Ecto neural progenitor cell (in vitro differentiated cells): ENCODE measurements at places on chromosomes 2 and 18.

DNA sequence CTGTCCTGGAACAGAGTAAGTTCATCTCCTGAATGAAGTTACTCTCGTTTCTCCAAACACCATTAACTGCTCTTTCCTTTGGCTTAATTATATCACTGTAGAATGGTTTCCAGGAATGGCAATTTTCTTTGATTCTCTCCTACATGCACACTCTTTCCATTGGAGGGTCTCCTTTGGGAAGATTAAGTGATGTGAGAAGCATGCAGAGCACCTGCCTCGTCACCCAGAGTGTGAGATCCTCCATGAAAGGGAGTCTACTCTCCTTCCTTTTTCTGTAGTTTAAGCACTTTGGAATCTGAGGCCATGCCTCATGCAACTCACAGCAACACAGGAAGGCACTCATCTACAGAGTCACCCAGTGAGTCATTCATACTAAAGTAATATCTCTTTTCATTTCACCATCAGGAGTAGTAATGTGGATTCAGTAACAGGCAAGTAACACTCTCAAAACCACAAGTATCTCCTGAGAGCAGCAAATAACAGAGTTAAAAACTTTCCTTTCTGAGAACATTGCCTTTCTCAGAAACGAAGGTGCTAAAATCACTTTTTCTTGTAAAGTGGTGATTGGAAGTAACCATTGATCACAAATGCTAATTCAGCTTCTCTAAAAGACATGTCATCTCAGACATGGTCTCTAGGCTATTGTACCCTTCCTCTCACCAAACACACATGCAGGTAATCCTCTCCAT, 52.8 kb upstream of the IL1RL1 start:
- DNase-seq: no peak

GRCh38 chr18:10290638-10291235, 163.7 kb upstream of the APCDD1 start:
- DNase-seq: no peak

DNA sequence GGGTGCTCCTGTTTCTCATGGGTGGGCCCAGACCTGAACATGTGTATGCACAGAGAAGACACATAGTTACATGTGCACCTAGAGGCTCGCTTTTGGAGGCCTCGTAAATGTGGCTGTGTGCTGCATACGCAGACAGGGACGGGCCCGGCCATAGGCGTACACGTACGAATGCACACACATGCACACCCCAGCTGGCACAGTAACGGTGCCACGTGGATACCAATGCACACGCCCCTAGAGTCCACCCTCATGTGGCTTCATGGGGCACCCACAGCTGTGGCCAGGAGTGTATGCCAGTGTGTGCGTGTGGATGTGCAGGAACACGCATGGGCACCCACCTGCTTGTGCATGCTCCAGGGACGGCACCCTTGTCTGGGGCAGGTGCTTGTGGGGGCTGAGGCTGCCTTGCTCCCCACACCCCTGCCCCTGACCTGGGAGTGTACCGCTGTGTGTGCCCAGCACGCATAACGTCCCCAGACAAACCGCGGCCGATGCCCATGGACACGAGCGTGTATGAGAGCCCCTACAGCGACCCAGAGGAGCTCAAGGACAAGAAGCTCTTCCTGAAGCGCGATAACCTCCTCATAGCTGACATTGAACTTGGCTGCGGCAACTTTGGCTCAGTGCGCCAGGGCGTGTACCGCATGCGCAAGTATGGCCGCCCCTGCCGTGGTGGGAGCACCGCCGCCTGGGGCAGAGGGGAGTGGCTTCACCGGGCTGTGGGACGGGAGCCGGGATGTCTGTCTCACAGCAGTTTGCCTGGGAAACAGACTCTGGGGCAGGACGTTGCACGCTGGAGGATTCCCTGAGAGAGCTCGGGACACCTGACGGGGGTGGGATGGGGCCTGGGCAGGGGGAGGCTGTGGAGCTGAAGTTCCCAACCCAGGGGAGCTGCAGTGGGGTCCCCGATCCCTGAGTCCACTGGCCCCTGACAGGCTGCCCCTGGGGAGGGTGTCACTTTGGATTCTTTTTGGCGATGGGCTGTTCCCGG, 21.0 kb downstream of the ZAP70 start:
- DNase-seq: no peak

DNA sequence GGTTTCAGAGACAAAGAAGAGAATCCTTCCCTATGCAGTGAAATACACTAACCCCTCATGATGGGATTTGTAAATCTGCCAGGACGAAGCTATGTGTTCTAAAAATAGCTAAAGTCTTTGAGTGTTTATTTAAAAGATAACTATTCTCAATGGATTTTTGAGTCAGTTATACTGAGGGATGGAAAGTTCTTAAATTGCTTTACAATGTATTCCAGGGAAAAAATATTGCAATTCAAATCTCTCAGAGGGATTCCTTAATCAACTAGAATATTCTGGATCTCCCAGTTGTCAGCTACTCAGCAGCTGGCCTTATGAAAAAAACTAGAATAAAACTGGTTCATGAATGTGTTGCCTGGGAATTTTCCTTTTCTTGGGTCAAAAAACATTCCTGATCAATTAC, 312.4 kb downstream of the PLCL1 start:
- no peak for DNase-seq

GRCh38 chr2:112794131-112794733, 9.9 kb upstream of the IL1A start:
- no peak for DNase-seq

DNA sequence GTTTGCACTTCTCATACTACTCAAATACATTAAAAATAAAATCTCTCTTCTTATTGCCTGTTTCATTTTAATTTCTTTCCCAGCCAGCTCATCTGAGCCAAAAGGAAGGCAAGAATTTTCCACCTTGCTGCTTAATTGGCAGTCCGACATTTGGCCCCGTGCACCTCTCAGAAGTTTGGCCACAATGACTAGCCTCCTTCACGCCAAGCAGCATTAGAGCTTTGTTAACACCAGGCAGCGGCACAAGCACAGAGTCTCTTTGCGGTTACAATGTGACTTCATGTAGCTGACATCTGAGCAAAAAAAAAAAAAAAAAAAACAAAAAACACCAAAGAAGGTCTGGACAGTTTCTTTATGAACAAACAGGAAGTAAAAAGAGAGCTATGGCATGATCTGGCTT, 248.9 kb downstream of the OSR1 start:
- DNase-seq: no peak

- no peak for DNase-seq
These were observed 417.0 kb downstream of the TXNL1 start for GRCh38 chr18:56221195-56222065.

DNA sequence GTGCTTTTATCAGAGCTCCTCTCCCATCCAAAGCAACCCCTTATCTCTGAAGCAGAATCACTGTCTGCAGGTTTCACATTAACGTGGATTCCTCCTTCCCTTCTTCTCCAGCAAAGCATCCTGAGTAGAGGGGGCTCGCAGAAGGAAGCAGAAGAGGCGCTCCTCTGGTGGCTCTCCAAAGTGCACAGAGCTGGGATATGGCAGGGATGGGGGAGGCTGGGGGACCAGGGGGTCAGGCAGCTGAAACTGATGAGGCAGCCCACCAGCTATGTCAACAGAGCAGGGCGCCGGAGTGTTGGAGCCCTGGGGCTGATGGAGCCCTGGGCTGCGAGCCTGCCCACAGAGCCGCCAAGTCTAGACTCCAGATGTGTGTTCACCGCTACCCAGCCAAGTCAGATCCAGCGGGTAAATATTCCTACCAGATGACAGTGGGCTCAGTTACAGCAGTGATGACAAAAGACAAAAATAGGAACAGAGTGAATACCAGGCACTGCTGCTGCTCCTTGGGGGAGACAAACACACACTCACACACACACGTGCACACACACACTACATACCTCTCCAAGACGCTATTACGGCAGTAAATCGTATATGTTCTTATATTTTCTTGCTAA, 678.3 kb upstream of the ID2 start:
- DNase-seq: no peak

DNA sequence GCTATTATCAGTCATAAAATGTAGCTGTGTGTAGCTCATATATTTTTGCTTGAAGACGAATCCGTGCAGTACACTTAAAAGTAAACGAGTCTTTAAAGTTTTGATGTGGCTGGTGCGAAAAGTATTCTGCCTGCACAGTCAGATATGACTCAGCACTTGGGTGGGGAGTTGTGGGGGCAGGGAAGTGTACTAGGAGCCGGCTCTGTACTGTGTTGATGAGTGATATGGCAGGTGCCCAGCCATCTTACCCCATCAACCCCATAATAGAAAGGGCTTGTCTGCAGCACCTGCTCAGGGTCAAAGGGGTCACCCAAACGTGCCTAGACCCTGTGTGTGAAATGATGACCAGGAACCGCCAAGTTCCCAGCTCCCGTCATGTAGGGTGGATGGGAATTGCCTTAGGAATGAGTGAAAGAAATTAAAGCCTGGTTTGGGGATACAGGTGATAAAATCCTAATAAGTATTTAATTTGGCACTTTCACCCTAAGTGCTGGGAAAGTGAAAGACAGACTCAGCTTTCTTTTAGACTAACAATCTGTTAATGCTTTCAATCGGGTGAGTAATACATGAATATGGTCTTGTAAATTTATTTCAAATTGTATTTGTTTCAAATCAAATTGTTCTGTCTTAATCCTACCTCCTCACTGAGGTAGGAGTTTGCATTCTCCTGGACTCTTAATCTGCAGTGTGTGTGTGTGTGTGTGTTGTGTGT, 48.0 kb downstream of the BCL2L11 start:
- no peak for DNase-seq
